ENCODE measurements at places on chromosomes 3 and 15. TPM values are rescaled to one million over a fixed set of nuclear protein-coding genes. Genes with fewer than 3 reads are reported as not detected.

GRCh38 chr3:41158947-41159346 lies 40.4 kb upstream of the CTNNB1 start:
- no peak for DNase-seq

- no peak for DNase-seq
Observed at GRCh38 chr3:186530415-186530814, 13.8 kb downstream of the CRYGS start.

The SKOR1 gene
- total RNA-seq: 4.0 TPM

The BOC gene
- total RNA-seq: 32.9 TPM

The C3orf70 gene
- 44.5 TPM for total RNA-seq

- DNase-seq: no peak
Observed at GRCh38 chr3:187793618-187794017, 48.4 kb upstream of the BCL6 start.

- no peak for DNase-seq
Observed at GRCh38 chr15:57680021-57680420, 26.5 kb upstream of the POLR2M start.

The GCNT3 gene
- total RNA-seq: not detected

DNA sequence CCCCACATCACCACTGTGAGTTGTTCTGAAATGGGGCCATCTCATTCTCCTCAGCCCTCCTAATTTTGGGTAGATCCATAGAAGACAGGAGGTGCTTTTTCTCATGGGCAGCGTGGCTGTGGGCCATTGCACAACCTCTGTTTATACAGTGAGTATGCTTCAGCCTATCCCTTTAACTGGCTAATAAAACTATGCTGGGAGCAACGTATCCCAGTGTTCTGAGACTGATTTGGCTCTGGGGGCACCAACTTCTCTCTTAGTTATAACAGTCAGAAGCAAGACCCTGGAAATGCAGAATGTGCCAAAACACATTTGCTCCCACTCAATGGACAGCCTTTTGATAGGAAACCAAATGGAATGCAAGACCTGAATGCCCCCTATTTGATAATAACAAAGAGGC lies 97.1 kb upstream of the ICE2 start:
- no peak for DNase-seq

- DNase-seq: no peak
Observed at GRCh38 chr3:193686665-193687483, 93.9 kb downstream of the OPA1 start.

The ZKSCAN7 gene
- total RNA-seq: 20.6 TPM

DNA sequence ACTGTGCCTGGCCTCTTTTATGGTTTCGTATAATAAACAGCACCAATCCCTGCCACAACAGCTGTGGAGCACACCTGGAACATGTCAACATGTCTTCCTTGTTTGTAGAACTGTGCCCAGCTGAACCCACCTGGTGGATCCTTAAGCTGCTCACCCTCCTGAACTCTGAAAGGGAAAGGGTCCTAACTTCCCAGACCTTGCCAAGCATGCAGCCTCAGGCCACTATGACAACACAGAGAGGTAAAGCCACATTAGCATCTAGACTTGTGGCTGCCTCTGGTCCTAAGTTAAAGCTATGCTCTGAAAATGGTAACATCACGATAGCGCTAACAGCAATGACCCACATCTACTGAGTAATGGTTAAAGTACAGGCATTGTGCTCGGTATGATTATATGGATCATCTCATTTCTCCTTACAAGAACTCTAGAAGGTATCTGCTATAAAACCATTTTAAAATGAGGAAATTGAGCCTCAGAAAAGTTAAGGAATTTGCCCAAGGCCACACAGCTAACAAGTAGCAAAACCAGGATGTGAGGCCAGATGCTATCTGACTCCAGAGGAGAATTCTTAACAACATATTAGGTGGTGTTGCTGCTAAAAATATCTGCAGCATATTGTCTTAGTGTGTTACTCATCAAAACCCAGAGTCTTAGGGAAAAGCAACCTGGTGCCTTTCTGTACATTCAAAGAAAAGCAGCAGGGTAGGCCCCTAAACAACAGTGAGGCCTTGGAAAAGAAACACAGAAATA lies 23.1 kb upstream of the HERC1 start:
- DNase-seq: no peak

All from glutamatergic neuron (in vitro differentiated cells).